ENCODE measurements at places on chromosomes 4 and X.

- DNase-seq = no peak
Observed at GRCh38 chrX:115560978-115561604, at the start of gene PLS3. TSS of gene PLS3 (plus strand) at chrX:115561174. CDS start at chrX:115610251, 49,077 bp downstream.

DNA sequence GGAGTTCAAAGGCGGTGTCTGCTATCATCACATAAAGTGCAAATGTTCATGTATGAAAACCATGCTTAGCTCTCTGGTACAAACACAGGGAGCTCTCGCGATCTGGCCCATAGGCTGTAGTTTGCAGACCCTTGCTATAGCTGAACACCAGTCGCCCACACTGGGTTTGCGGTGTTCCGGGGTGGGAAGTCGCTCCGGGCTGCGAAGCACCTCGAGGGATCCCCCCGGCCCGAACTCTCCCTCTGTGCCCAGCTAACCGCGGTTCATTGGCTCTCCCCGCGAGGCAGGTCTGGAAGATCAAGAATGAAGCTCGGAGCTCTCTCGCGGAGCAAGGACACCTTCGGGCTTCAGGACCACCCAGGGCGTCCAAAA lies 341 bp upstream of the PRPS2 start:
- no peak for DNase-seq

DNA sequence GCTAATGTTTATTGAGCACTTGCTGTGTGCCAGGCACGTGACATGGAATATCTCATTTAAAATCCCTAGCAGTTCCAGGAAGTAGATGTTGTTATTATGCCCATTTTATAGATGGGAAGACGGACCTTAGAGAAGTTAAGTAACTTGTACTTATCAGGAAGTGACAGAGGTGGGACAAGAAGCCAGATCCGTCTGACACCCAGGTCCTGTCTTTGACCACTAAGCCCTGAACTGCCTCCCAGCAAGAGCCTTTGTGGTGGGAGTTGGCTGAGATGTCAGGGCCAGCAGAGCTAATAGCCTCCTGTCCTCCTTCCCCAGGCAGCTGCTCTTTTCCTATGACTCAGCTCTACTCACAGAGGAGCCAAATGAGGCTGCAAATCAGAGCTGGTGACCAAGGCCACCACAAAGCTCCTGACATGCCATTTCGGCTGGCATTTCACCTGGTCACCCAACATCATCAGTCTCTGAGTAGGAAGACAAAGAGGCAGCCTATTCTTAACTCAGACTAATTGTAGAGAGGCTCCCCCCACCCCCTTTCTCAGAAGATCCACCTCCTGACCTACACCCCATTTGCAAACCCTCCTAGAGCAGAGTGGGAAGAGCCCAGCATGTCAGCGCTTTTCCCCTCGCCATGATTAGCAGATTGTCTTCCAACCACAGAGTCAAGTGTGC lies 175.1 kb upstream of the KIT start:
- no peak for DNase-seq

DNA sequence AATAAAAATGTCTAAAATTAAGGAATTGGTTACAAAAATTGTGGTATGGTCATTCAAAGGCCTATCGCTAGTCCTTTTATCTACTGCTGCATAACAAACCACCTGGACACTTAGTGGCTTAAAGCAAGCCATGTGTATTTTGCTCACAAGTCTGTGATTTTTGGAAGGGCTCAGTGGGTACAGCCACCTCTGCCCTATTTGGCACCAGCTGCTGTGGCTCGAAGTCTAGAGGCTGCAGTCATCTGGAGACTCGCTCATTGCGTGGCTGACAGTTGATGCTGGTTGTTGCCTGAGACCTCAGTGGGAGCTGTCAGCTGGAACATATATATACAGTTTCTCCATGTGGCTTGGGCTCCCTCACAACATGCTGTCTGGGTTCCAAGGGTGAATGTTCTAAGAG lies 60.8 kb upstream of the MID1 start:
- no peak for DNase-seq

DNA sequence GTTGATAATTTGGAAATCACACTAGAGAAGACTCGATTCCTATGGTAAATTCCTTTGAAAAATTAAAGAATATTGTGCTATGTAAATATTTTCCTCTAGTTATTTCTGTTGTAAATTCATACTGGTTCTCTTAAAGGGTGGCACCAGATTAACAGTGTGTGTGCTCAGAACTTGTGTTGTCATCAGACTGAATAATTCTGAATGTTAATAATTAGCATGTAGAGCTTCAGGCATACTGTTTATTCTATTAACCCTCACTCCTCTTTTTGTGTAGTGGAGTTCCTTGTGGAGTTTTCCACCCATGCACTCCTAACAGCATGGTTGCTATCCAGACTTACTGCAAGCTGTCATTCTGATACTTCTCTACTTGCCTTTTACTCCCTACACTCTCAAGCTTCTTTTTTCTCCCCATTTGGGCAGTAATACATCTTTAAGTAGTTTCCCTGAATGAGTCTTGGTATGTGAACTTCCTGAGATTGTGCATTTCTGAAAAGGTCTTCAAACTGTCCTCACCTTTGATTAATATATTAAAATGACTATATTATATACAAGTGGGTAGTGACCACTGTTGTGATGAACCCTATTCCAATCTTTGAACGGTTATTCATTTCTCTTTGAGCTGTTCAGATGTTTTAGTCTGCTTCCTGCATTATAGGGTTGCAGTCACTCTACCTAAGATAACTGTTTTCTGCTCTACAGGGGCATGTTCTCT lies 29.9 kb upstream of the RTL8A start:
- no peak for DNase-seq

- no peak for DNase-seq
Observed at GRCh38 chr4:142475663-142476062, 370.4 kb downstream of the INPP4B start.

DNA sequence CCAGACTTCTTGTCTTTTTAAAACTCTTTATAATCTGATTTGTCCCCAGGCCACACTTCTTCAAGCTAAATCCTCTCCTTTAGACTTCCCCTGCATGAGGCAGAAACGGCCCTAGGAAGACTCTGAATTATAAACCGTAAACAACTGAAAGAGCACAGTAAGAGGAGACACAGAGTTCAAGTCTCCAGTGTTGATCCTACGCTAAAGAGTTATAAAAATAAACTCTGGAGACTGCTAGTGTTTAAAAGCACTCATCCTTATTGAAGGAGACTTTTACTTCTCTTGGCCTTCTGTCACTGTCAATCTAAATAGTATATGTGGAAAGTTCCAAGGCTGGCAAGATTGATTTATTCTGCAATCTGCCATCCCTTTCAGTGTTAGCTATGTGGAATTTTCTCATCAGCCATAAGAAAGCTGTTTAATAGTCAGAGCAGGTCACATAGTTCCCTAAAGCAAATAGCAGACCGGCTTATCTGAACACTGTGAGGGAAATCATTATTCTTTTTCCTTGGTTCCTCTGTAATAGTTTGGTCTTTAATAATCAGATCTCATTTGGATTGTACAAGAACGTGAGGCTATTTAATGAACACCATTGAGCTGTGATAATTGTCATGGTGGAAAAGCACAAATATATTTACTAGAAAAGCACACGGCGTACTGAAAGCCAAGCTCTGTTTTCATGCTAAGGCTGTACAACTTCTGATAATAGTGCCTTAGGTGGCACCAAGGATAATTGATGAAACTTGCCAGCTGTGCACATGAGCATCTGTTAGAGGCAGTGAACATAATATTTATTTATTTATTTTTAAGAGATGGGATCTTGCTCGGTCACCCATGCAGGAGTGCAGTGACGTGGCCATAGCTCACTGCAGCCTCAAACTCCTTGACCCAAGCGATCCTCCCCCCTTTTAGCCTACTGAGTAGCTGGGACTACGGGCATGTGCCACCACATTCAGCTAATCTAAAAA lies 157.7 kb downstream of the CEP135 start:
- DNase-seq = no peak

- no peak for DNase-seq
Observed at GRCh38 chr4:108396900-108397497, 223.4 kb upstream of the RPL34 start.

DNA sequence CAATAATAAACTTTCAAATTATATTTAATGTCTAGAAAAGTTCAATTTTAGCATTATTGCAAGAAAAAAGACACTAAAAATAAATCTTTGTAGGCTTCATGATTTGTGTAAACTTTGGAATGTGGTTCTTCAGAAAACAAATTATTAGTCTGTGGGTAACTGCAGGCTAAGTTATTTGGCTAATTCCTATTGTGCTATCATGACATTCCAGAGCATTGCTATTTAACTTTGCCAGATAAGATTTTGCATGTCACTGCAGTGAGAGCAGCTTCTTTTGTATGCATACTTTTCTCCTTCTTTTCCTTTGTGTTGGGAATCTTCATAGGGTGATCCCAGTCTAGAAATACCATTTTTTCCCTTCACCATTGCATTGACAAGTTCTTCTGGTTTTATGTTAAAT lies 130.0 kb downstream of the AWAT2 start:
- DNase-seq = no peak
